H9 (cell line): ENCODE measurements at places on chromosomes 2 and 18. TPM values are rescaled to one million over a fixed set of nuclear protein-coding genes. Genes with fewer than 3 reads are reported as not detected.

The RND3 gene
- 62.6 and 68.3 TPM in 2 replicates for total RNA-seq

The ANKRD44 gene
- 1.8 and 1.9 TPM in 2 replicates for total RNA-seq

The CSRNP3 gene
- 2.3 and 3.6 TPM in 2 replicates for total RNA-seq

The MAP2 gene
- total RNA-seq: 0.87 and 1.3 TPM in 2 replicates

The ZBTB7C gene
- 0.33 and 0.39 TPM in 2 replicates for total RNA-seq

The TCF23 gene
- not detected in 2 replicates for total RNA-seq

The CFC1 gene
- total RNA-seq: 0.22 TPM in 1 of 2 replicates, not detected in the other

The TEX44 gene
- not detected in 2 replicates for total RNA-seq

The MC2R gene
- total RNA-seq: not detected in 2 replicates

The POMC gene
- total RNA-seq: 1.6 and 2.5 TPM in 2 replicates

The FEV gene
- not detected in 2 replicates for total RNA-seq

The C1QL2 gene
- total RNA-seq: 0.81 and 0.90 TPM in 2 replicates

The MATN3 gene
- total RNA-seq: 12.2 and 13.5 TPM in 2 replicates

DNA sequence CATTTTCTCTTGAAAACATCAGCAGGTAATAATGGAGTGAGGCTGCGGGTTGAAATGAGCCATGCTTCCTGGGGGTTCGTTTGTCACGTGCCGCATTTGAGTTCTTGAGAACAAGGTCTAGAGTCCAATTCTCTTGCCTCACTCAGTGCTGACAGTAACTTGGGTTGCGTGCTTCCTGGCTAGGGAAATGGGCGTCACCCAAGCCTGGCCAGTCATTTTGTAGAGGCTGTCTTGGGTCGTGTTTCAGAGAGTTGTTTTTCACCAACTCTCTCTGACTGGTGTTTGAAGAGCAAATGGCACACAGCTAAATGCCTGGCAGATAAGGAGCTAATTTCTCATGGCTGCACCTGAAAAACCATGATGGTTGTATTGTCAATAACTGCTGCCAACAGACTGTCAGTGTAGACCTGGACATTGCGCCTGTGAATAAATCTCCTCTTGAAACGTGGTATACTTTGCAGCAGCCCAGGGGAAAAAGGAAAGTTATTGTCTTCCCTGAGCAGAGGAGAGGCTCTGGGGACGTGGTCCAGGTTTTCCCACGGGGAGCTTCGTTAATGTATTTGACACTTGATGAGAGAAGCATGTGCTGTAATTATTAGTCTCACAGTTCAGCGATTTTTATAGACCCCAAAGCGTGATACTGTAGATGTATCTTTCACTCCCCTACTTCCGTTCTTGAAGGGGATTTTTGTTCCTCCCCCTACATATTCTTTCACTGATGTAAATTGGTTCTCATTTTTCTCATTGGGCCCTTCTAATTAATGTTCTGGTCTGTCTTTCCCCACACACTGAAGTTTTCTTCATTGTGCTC, 196.0 kb downstream of the FHOD3 start:
- DNase-seq: peak; percentile 64

DNA sequence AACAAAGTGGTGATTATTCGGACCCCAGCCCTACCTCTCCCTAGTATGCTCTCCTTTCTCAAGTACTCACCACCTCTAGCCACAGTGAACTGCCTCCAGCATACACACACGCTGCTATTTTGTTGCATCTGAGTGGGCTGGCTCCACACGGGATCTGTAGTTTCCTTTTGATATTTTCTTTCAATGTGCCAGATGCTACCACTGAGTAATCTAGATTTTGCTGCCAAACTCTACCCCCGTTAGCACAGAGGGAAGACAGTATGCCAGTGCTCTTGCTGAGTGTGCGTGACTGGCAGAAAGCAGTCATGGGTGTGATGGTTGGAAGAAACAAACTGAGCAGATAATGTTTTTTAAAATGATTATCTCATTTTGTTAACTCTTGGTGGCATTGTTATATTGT, 11.6 kb downstream of the CFLAR start:
- no peak for DNase-seq

GRCh38 chr2:66575625-66576310, 140.8 kb downstream of the MEIS1 start:
- no peak for DNase-seq

DNA sequence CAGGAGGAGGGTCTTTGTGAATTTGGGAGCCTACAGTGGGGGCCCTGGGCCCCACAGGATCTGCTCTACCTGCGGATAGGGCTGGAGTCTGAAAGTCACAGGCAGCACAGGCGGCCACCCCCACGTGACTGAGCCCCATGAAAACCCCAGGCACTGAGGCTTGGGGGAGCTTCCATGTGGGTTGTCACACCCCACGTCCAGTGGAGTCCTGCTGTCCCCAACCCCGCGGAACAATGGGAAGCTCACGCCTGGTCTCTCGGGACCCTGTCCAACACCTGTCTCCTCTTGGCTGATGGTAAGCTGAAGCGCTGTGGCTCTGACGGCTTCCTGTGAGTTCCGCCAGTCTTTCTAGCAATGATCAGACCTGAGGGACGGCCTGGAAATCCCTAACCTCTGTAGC, 85.8 kb downstream of the PTGR3 start:
- DNase-seq: no peak

- DNase-seq: no peak
These were observed 48.7 kb downstream of the TRIP12 start for GRCh38 chr2:229873123-229873581.

- DNase-seq: no peak
These were observed 39.9 kb downstream of the SMAD4 start for GRCh38 chr18:51069885-51070284.

GRCh38 chr18:25780105-25780504, 310.3 kb downstream of the SS18 start:
- no peak for DNase-seq

DNA sequence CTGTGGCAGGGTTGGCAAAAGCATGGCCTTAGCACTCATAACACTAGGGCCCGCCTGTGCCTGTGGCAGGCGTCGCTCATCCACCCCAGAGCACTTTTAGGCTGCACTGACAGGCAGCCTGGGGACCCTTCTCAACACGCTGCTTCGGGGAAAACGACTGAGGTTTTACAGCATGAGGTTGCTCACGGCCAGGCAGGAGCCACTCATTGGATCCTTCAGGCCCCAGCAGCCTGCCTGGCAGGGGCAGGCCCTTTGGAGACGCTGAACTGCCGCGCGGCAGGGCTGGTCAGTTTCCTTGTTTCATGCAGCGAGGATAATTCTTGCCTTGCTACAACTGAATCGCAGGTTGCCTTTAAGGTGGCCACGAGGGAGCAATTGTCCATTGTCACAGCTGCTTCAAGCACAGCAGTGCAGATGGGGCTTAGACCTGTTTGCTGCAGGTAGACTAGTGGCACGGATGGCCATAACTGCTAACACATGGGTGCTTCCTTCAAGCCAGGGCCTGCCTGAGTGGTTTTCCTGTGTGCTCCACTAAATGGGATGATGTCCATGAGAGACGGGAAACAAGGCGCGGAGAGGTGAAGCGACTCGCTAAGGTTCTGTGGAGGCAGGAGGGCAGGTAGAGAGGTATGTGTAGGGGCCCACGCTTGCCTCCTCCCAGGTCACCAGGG, 49.9 kb upstream of the HS6ST1 start:
- DNase-seq: no peak

DNA sequence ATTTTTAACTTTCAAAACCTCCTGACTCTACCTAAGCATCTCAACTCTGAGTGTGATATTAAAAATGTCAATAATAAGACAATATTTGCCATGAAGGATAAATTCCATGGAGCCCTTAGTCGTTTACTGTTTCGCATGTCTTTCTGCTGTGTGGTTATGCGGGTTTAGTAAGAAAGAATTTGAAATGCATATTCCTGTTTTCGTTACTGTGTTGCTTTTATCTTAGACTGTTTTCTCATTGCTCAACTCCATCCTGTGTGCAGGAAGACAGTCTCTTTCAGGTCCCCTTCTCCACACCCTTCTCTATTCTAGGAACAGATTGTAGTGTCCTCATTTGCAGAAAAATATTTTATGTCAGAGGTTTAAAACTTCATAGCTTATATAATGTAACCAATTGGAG, 82.5 kb upstream of the MAP3K20 start:
- DNase-seq: no peak

- no peak for DNase-seq
These were observed 316.7 kb upstream of the CHAC2 start for GRCh38 chr2:53450923-53451322.

DNA sequence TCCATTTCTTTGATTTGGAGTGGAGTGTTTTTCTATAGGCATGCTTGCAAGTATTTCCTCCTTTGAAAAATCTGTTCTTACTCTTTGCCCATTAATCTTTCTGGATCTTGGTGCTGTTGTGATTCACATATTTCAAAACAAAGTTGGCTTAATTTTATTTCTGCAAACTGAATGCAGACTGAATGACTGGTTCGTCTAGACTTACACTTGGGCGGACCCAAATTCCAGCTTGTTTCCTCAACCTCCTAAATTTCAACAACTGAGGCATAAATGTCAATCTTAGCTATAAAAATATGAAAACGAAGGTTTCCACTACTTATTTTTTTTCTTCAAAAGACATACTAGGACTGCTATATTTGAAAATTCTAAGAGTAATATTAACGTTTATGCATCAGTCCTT, 59.0 kb downstream of the ANKRD44 start:
- DNase-seq: no peak

DNA sequence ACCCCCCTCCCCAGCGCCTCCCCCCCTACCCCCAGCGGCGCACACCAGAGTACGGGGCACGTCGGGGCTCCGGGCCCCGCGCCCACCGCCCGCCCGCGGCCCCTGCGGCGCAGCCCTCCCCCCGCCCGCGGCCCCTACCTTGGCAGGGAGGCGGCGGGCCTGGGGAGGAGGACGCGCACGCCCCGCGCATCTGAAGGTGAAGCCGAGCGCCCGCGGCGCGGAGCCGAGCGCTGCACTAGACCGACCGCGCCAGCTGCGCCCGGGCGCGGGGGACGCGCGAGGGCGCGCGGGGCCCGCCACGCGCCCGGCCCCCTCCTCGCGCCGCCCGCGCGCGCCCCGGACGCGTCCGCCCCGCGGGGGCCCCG, at the start of gene ZNF516:
Gene ZNF516 (minus strand): TSS at position 237 of the 365 bp plus-strand sequence. CDS start 52,188 bp downstream, outside the sequence.
- DNase-seq: no peak

- peak; percentile 22 for DNase-seq
These were observed 131.5 kb upstream of the CTDP1 start for GRCh38 chr18:79548077-79548450.

- DNase-seq: no peak
These were observed 63.5 kb upstream of the FRZB start for GRCh38 chr2:182929972-182930371.

GRCh38 chr2:209614690-209615369, 156.8 kb upstream of the UNC80 start:
- DNase-seq: peak; percentile 47

DNA sequence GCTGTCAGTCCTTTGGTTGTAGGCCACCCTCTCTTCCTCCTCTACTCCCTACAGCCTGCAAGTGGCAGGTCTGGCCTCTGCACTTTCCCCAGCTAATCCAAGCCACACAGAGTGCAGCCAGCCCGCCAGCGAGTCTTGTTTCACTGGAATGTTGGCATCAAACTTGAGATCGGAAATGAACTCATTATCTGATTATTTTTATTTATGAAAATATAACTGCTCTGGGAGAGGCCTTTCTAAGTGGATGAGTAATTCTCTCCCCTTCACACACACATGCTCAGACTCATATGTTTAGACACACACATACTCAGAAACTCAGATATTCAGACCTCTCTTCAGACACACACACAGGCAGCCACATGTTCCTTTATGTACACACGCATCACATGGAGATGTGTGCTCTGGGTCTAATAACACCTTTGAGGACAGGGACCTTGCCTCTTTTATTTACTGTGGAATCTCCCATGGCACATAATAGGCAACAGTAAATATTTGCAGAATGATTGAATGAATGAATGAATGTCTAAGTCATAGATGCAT, 151.3 kb downstream of the ZFP36L2 start:
- DNase-seq: no peak

DNA sequence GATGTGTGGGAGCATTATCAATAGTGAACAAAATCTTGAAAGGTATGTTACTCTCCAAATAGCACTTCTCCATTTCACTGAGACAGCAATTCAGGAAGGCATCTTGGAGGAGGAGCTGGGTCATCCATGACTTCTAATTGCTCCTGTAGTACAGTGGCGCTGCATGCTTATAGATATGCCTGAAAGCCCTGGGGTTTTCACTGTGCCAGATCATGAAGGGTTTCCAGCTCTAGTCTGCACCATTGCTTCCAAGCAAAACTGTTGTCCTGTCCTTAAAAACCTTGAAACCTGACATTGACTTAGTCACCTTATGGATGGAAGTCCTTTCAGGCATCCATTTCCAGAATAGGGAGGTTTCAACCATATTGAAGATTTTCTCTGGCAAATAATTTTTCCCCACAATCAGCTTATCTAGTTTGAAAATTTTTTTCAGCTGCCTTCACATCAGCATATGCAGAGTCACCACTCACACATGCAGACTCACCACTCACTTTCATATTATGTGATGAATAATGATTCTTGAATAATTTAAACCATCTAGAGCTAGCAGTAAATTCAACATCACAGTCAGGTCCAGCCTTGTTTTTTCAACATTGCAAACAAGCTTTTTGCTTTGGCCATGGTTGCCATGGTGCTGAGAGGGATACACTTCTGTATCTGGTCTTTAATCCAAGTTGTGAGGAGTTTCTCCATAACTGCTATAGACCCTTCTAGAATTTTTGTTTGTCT, 297.1 kb downstream of the CLIP4 start:
- no peak for DNase-seq

DNA sequence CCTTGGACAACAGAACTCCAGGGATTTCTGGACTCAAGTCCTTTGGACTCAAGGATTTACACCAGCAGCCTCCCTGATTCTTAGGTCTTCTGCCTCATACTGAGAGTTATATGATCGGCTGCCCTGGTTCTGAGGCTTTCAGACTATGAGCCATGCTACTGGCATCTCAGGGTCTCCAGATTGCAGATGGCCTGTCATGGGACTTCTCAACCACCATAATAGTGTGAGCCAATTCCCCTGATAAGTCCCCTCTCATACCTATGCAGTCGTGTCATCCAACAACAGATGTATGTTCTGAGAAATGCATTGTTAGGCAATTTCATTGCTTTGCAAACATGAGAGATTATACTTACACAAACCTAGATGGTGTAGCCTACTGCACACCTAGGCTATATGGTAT, 61.4 kb upstream of the MSTN start:
- no peak for DNase-seq
